Vagina (tissue), 2 donors: ENCODE measurements at places on chromosomes 3 and 15. TPM values are rescaled to one million over a fixed set of nuclear protein-coding genes. Genes with fewer than 3 reads are reported as not detected.

Gene FSIP1
- total RNA-seq, result 0.98 TPM

Gene HCLS1
- total RNA-seq, result 35.4 TPM

Gene POLR2M
- 204 TPM for total RNA-seq

Gene PEX5L
- not detected for total RNA-seq

Gene TP63
- 144 TPM for total RNA-seq

Gene FBN1
- 102 TPM for total RNA-seq

Gene ATP11B
- total RNA-seq, result 100 TPM

Gene UPK1B
- total RNA-seq, result not detected

Gene CCR8
- not detected for total RNA-seq

Gene TIGIT
- total RNA-seq, result 8.6 TPM

Gene FANCD2
- total RNA-seq, result 4.4 TPM

Gene SMCO1
- not detected for total RNA-seq

- no peak for DNase-seq
These were observed 75.2 kb downstream of the SCAPER start for GRCh38 chr15:76829939-76830338.

DNA sequence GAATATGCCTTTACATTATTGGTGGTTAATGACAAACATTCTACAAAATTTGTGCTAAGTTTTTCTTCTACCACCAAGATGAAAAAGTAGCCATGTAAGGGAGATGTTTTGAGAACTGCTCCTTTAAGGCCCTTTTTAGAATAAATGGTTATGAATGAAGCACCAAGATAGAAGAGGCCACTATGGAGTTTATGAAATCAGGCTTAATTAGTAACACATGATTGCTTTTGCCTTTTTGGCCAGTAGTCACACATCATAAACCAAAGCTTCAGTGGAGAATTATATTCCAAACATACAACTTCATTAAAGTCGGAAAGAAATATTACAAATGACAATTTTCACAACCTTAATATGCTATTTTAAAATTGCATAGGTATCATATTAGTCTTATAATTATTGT lies 331.7 kb downstream of the RBMS3 start:
- DNase-seq, result no peak

- DNase-seq, result no peak
These were observed 51.0 kb downstream of the ZDHHC19 start for GRCh38 chr3:196159952-196160804.

GRCh38 chr3:150462108-150462507 lies 54.0 kb downstream of the TSC22D2 start:
- no peak for DNase-seq

DNA sequence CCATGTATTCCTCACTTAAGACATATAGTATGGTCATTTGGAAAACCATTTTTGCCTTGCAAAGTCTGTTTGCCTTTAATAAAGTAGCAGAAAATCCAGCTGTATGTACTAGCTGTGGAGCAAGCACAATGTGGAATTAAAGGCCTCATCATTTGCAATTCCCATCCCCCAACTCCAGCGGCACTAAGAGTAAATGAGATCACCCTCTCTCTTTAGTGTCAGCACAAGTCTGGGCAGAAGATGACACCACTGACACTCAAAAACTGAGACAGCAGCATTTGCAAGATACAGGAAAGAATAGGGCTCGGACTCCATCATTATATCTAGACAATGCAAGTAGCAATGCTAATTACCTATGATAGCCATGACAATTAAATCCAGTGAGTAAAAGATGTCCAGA lies 24.7 kb upstream of the DYNC1LI1 start:
- no peak for DNase-seq

- no peak for DNase-seq
These were observed 256.2 kb upstream of the RARB start for GRCh38 chr3:25171897-25172296.

DNA sequence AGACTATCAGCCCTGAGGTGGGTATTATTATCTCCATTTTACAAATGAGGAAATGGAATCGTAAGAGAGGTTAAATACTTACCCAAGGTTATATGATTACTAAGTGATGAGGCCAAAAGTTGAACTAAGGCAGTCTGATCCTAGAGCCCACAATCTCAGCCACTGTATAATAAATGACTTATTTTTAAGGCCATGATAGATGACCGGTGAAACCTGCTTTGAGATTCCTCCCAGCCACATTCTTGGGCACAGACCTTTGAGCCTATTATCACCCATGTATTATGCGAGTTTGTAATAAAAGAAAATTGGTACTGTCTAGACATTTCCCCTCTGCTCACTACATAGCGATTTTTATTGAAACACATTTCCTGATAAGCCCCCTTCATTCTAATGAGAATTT lies 37.4 kb downstream of the POLQ start:
- no peak for DNase-seq

DNA sequence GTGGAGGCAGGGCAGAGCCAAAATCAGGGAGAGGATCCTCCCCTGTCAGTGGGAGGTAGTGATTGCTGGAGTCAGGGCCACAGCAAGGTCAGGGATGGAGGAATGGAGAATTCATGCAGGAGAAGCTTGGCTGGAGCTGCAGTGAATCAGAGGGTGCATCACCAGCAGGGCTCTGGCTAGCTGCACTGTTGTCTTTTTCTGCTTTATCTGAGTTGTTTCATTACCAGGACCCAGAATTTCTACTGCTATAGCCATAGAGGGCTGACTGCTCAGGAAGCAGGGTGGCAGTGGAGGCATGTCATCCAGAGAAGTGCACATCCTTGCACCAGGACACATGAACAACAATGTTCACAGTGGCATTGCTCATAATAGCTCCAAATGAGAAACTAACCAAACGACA lies 113.5 kb upstream of the GALNT15 start:
- no peak for DNase-seq

DNA sequence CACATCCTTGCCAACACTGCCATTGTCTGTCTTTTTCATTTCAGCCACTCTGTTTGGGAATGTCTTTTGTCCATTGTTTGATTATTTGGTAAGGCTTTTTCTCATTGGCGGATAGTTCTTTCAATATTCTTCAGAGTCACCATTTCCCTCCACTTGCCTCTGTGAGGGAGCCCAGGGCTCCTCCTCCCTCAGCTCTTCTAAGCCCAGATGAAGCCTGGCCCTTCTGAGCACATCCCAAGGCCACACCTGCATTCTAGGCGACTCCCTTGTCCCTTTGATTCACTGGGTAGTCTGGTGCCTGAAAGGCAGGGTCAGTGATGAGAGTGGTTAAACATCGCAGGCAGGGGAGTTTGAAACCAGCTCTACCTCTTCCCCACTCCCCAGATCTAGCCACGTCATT lies 12.4 kb upstream of the LTF start:
- no peak for DNase-seq

- DNase-seq, result no peak
These were observed 193.4 kb upstream of the RASGRP1 start for GRCh38 chr15:38758043-38758442.

DNA sequence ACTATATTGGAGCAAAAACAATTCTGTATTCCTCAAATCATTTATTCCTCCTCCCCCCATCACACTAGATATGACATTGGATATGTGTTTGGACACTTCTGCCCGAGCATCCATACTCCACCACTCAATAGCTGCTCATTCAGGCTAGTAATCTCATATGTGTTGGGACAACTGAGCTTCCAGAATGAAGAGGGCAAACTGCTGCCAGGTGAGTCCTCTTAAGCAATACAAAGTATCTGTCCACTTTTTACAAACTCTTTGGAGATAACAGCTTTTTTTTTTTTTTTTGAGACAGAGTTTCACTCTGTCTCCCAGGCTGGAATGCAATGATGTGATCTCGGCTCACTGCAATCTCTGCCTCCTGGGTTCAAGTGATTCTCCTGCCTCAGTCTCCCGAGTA lies 5.4 kb upstream of the TNFSF10 start:
- no peak for DNase-seq

- DNase-seq, result no peak
These were observed 5.8 kb upstream of the NRROS start for GRCh38 chr3:196633555-196634151.

- DNase-seq, result no peak
These were observed 26.0 kb upstream of the HCN4 start for GRCh38 chr15:73394782-73395181.

- no peak for DNase-seq
These were observed 153.7 kb upstream of the MEF2A start for GRCh38 chr15:99412082-99412481.

- DNase-seq, result no peak
These were observed 215.2 kb downstream of the C3orf38 start for GRCh38 chr3:88364926-88365325.
